ENCODE measurements at places on chromosomes 5 and 9.

GRCh38 chr5:98780390-98780789 lies 6.9 kb downstream of the RGMB start:
- no peak for DNase-seq

- DNase-seq: peak; percentile 84
Observed at GRCh38 chr5:141326088-141326854, 4.0 kb upstream of the PCDHGA1 start.

- DNase-seq: no peak
Observed at GRCh38 chr5:83204651-83205050, 127.3 kb downstream of the XRCC4 start.

GRCh38 chr5:170503990-170504596 lies at the start of gene KCNIP1:
TSS of gene KCNIP1 (plus strand) at chr5:170504020.
- no peak for DNase-seq

GRCh38 chr5:119468286-119468685 lies 16.0 kb downstream of the HSD17B4 start:
- no peak for DNase-seq

GRCh38 chr5:175452166-175452565 lies 8.2 kb upstream of the DRD1 start:
- no peak for DNase-seq
